ENCODE measurements at places on chromosomes 12 and 14. TPM values are rescaled to one million over a fixed set of nuclear protein-coding genes. Genes with fewer than 3 reads are reported as not detected.

Gene PARPBP
- total RNA-seq: 7.7 TPM

Gene ASCL1
- not detected for total RNA-seq

GRCh38 chr12:2503036-2503435 lies 291.7 kb upstream of the FKBP4 start:
- no peak for DNase-seq

Gene BATF
- total RNA-seq: not detected

DNA sequence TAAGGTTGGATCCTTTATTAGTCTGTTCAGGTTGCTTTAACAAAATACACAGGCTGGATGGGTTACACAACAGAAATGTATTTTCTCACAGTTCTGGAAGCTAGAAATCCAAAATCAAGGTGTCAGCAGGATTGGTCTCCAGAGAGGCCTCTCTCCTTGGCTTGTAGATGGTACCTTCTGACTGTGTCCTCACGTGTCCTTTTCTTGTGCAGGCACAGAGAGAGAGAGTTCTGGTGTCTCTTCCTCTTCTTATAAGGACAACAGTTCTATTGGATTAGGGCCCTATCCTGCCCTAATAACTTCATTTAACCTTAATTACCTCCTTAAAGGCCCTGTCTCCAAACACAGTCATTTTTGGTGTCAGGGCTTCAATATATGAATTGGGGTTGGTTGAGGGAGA lies 4.6 kb upstream of the ANKRD33 start:
- no peak for DNase-seq

DNA sequence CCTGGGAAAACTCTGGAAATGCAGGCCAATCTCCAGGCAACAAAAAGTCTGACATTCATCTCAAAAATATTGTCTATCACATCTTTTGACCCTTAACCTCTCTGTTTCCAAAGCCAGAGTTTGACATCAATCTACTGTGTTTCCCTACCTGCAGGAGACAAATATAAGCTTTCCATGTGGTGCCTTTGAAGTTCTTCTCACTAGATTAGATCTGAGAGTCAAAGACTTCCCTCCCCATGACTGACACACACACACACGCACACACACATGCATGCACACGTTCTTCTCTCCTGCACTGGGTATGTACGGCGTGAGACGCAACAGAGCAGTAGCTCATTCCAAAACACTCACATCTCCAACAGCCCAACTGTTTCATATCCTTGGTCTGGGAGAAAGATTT lies 8.1 kb upstream of the ITPR2 start:
- DNase-seq: no peak

- DNase-seq: no peak
These were observed 627.9 kb upstream of the TBX3 start for GRCh38 chr12:115311875-115312274.

Gene OAS3
- 0.36 TPM for total RNA-seq

- no peak for DNase-seq
These were observed 488.5 kb upstream of the MGAT4C start for GRCh38 chr12:86744547-86745212.

Gene GALNT9
- 0.18 TPM for total RNA-seq

DNA sequence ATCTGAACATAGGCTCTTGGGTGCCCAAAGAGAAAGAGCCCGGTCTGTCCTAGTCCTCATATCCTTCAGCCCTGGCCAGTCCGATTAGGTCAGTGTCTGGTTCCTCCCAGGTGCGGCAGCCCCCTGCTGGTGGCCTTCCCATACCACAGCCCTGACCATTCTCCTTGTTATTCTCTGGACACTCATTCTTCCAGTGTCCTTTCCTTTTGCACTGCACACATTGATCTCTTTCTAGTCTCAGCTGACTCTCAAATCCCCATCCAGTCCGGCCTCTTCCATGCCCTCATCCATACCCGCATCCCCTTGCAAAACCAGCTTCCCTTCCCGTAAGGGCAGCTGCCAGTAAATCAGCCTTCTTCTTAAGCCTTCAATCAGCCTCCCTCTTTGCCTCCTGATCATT lies 1316.3 kb downstream of the TMEM121 start:
- DNase-seq: no peak

Gene ESRRB
- total RNA-seq: 13.6 TPM

Gene CLECL1
- not detected for total RNA-seq

DNA sequence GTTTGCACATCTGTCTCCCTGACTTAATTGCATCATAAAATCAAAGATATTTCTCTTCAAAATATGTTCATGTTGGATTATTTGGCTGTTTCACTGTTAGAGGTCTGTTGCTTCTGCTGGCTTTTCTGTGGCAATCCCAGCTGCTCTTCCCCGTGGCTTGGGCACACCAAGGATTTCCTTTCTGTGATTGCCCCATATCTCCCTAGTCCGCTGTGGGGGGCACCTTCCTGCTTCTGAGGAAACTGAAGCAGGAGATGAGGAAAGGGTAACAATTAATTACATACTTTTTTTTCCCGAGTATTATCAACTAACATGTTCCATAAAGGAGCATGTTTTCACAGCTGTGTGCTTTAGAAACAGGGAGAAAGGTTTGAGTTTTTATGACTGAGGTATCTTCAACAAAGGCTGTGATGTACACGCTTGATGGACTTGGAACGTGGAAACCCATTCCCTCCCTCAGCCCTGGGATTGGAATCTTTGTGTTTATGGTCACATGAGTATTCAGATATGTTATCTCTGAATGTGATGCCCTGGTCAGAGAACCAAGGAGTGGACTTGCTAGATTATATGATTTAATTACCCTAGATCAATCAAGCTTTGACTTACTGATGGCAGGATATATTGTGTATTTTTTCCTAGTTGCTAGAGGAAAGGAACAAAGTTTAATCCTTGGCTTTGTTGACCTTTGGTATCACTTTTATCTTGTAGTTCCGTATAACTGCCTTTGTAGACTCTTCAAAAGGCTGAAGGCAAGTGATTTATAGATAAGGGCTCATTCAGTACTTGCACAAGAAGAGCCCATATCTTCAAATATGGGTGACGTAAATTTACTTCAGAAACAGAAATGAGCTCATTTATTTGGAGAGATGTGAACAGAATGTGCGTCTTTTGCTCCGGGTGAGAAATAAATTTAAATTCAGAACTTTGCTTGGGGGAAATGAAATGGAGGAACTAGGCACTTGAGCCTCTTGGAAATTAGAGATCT lies 46.7 kb downstream of the BORCS5 start:
- no peak for DNase-seq

Gene CLEC1A
- not detected for total RNA-seq

Gene TMEM30B
- total RNA-seq: not detected

- DNase-seq: no peak
These were observed 267.1 kb upstream of the CRY1 start for GRCh38 chr12:107360482-107360881.

Gene SERPINA10
- not detected for total RNA-seq

Gene CACNA1C
- 53.9 TPM for total RNA-seq

DNA sequence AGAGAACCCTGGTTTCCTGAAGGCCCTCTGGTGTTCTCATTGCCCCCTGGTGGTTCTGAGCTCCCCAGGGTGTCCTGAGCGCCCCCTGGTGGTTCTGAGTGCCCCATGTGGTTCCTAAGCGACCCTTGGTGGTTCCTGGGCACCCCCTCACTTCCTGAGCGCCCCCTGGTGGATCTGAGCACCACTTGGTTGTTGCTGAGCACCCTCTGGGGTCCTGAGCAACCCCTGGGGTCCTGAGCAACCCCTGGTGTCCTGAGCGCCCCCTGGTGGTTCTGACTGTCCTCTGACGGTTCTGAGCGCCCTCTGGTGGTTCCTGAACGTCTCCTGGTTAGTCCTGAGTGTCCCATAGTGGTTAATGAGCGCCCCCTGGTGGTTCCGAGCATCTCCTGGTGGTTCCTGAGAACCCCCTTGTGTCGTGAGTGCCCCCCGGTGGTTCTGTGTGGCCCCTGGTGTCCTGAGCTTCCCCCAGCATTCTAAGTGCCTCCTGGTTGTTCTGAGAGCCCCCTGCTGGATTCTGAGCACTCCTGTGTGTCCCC lies 568.3 kb downstream of the TMEM121 start:
- DNase-seq: no peak

- no peak for DNase-seq
These were observed 89.9 kb downstream of the BICD1 start for GRCh38 chr12:32196250-32197198.

DNA sequence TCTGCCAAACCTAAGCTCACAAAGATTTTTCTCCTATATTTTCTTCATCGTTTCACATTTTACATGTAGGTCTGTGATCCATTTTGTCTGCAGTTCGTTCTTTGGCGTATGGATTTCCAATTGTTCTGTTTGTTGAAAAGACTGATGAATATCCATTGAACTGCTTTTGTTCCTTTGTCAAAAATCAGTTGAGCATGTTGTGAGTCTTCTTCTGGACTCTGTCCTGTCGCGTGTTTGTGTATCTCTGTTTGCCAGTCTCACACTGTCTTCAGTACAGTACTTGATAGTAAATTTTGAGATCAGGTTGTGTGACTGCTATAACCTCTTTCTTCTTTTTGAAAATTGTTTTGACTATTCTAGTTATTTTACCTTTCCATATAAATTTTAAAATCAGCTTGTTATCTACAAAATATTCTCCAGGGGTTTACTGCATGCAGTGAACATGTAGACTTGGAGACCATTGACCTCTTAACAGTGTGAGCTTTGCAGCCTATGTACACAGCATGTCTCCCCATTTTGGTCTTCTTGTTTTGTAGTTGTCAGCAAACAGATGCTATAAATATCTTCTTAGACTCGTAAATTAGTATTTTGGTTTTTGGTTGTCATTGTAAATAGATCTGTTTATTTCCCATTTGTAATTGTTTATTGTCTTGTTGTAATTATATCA lies 94.0 kb upstream of the DYNC1H1 start:
- no peak for DNase-seq

- DNase-seq: no peak
These were observed 513.4 kb downstream of the MED13L start for GRCh38 chr12:115763982-115764621.

DNA sequence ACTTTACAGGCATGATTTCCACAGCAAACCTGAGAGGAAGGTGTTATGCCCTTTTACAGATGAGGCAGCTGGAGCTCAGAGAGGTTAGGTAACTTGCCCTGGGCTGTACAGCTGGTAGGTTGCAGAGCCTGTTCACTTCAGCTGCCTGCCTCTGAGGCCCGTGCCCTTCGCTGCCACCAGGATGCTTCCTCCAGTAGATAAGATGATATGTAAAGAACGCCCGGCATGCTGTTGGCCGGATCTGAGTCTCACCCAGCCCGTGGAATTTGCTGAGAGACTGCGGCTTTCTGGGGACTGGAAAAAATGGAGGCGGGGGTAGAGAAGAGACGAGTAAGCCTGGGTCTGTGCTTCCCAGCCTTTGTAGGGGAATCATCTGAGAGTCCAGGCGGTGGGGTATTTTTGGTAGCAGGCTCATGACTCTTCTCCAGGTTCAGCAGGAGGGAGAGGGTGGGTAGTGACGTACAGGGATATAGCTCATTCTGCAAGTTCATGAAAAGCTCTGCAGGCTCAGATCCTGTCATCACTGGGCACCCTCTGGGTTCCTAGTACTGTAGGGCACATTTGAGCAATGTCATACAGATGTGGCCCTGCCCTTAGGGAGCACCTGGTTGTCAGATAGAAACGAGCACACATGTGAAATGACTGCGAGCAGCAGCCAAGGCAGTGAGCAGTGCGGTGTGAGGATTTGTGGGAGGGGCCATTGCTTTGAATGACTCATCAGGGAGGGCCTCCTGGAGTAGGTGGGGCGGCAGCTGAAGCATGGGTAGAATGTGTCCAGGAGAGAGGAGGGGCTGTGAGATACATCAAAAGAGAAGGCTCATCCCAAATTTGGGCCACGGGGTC lies 159.4 kb downstream of the TSPAN9 start:
- peak; percentile 66 for DNase-seq

Gene RBP5
- total RNA-seq: 0.95 TPM

DNA sequence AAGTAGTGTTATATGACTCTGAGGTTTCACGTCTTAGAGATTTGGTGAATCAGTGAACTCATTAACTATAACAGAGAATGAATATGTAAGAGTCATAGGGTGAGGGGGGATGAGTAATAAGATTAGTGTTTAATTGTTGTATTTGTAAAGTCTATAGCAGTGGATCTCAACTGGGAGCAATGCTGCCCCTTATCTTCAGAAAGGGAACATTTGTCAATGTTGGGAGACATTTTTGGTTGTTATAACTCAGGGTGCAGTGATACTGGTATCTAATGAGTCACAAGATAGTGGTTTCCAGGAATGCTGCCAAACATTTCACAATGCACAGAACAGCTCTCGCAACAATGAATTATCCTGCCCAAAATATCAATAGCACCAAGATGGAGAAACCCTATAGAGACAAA lies 1193.7 kb downstream of the GALC start:
- peak; percentile 95 for DNase-seq

GRCh38 chr14:95530473-95531276 lies 4.2 kb upstream of the GLRX5 start:
- no peak for DNase-seq

Gene SPX
- 1.5 TPM for total RNA-seq

DNA sequence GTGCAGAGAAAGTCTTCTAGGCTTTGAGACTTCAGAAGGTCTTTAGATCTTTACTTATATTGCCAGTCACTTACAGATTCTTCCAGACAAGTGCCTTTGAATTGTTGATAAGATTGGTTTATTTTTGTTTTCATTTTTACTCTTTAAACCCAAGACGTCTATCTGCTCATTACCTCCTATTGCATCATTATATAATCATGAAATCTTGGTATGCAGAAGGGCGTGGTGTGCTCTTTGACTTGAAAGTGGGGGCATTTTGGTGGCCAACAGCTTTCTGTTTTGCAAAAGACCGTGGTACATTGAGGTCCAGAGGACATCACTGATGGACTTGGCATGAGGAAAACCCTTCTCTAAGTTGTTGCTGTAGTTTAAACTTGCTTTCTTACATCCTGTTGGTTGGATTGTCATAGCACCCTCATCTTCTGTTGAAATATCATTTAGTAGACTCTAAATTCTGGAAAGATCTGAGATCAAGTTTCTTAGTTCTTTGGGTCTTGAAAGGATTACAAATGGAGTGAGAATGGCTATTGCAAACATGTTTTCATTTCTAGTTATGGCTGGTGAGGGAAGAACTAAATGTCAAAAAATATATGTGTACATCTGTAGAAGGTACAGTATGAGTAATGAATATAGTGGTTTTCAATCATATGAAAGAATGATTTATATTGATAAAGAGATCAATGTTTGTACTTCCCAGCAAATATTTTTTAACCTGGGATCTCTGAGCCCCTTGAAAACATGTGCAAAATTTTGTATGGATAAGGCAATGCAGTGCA lies 441.8 kb downstream of the NRXN3 start:
- DNase-seq: no peak

DNA sequence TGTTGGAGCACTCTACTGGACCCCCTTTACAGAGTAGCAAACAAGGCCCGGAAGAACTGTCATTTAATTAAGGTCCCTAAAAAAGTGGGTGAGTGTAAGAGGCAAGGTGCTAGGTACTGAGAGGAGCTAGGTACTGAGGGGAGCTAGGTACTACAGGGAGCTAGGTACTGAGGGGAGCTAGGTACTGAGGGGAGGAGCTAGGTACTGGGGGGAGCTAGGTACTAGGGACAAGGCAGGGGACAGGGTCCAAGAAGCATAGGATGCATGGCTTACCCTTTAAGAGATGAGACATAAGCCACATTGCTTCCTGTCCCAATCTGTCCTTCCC lies 4.9 kb downstream of the KRT5 start:
- no peak for DNase-seq

GRCh38 chr12:105092336-105092735 lies 8.1 kb upstream of the ALDH1L2 start:
- no peak for DNase-seq

GRCh38 chr14:104973135-104973384 lies 5.1 kb downstream of the AHNAK2 start:
- DNase-seq: no peak

Measured in cardiac muscle cell (in vitro differentiated cells and primary cell).